ENCODE measurements at places on chromosomes 1 and 21.

- no peaks in the 10 kb centered on the region for H3K27me3 ChIP-seq
- H3K27ac ChIP-seq, result peak overlapping the region; percentile 95
- H3K4me1 ChIP-seq, result peaks cover 42% of the 10 kb centered on the region
- peak overlapping the region; percentile 85 for H3K4me3 ChIP-seq
These were observed 2.0 kb downstream of the CSRP1 start for GRCh38 chr1:201504799-201505502.

DNA sequence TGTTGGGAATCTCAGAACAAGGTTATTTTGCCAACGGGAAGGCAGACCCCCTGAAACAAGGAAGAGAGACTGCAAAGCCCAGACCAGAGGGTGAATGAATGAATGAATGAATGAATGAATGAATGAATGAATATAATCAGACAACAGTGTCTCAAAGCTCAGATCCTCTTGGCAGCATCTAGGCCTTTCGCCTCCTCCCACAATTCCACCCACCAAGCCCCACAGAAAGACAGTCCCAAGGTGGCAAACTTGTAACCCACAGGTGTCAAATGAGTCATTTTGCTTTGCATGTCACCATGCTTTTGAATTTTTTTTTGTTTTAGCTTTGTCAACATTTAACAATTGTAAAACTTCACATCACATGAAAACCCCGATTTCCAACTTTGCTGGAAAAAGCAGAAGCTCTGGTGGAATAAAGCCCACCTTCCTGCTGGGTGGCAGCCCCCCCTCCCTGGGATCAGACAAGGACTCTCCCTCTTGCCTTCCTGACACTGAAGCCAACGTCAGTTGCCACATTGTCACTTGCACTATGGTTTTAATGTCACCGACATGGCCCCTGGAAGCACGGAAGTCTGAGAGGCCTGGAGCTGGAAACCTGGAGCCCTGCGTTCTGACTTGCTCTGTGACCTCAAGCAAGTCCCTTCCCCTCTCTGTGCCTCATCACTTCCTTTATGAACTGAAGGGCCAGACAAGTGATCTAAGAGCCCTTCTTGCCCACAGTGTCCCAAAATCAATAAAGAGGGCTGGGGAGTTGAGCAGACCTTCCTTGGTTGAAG is 134.6 kb upstream of the RUNX3 start:
- no peak for DNase-seq
- no peaks in the 10 kb centered on the region for H3K36me3 ChIP-seq
- H3K27ac ChIP-seq, result no peak overlapping the region

DNA sequence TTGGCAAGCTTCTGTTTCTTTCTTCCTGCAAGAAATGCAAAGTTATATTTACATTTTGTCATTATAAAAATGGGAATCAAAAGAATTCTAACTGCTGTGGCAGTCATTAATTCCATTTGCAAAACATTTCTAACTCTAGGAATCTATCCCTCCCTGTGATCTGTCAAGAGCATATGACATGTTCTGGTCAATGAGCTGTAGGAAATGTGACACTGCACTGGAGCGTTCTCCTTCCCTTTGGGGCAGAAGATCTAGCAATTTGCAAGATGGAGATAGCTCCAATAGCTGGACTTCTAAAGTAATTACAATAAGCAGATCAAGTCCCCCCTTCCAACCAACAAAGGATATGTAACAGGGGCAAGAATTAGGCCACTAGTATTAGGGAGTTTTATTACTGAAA is 6.3 kb downstream of the TOMM20 start:
- H3K27me3 ChIP-seq, result no peaks in the 10 kb centered on the region
- DNase-seq, result no peak
- no peak overlapping the region for H3K4me3 ChIP-seq
- H3K27ac ChIP-seq, result no peak overlapping the region

- no peak for DNase-seq
- no peak overlapping the region for H3K27ac ChIP-seq
- no peaks in the 10 kb centered on the region for H3K4me1 ChIP-seq
- H3K27me3 ChIP-seq, result peaks cover 32% of the 10 kb centered on the region
These were observed 19.1 kb upstream of the HDAC1 start for GRCh38 chr1:32272557-32273390.

- no peaks in the 10 kb centered on the region for H3K36me3 ChIP-seq
- H3K27me3 ChIP-seq, result peaks cover 7% of the 10 kb centered on the region
- no peak overlapping the region for H3K27ac ChIP-seq
These were observed 1.6 kb downstream of the PCAT6 start for GRCh38 chr1:202812176-202813026.

GRCh38 chr1:153985341-153985912 is 712 bp downstream of the RAB13 start:
- peak overlapping the region; percentile 68 for H3K27ac ChIP-seq
- H3K4me1 ChIP-seq, result peaks cover 3% of the 10 kb centered on the region
- no peaks in the 10 kb centered on the region for H3K27me3 ChIP-seq
- peak overlapping the region; percentile 54 for H3K4me3 ChIP-seq

DNA sequence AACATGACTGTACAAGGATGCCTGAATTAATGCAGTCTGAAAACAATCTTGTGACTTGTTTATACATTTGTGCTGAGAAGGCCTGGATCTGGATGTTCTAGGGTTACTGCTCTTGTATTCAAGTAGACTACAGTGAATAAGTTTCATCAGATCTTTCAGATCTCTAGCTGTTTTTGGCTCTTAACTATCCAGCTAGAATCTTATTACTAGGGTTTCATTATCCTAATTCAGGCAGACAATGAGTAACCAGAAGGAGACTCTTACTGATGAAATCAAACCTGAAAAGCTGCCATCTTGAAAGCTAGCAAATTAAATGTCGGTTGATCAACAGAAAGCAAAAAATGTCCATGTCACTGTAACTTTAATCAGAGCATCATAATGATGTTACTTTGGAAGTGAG is 112.5 kb upstream of the KCNK2 start:
- no peaks in the 10 kb centered on the region for H3K27me3 ChIP-seq
- peaks cover 2% of the 10 kb centered on the region for H3K4me1 ChIP-seq
- no peak overlapping the region for H3K27ac ChIP-seq
- no peak for DNase-seq
- no peaks in the 10 kb centered on the region for H3K36me3 ChIP-seq

DNA sequence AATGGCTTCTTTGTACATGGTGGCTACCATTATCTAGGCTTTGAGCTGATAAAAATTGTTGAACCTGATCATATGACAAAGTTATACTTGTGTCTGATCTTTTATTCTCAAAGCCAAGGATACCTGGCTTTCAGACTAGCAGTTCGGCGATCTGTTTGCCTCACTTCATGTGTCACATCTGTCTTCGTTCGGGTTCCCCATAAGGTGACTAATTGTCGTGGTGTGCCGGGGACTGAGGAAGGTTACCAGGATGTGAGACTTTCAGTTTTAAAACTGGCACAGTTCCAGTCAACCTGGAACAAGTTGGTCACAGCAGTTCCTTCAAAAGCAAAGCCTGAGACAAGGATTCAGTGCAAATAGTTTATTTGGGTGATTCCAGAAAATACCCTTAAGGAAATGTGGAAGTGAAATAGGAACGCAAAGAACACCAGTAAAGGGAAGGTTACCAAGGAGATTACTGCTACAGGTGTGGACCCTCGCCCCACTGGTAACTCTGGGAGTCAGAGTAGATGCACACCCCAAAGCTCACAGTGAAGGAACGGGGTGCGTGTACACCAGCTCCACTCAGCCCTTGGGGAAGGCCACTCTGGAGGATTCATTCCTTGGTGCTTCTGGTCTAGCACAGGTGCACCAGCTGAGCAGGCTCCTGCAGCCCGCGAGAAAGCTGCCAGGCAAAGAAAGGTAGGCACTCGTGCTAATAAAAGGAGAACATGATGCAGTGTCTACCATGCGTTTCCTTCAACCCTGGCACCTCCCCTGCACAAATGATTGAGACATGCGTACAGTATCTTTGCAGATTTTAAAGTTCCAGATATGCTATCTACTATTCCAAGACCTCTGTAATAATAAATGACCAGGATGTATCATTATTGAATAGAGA is 69.0 kb downstream of the VWA5B1 start:
- H3K4me1 ChIP-seq, result peaks cover 13% of the 10 kb centered on the region
- H3K4me3 ChIP-seq, result no peak overlapping the region
- H3K36me3 ChIP-seq, result no peaks in the 10 kb centered on the region
- no peak overlapping the region for H3K27ac ChIP-seq

GRCh38 chr1:53959664-53960250 is 13.6 kb downstream of the LRRC42 start:
- H3K27me3 ChIP-seq, result no peaks in the 10 kb centered on the region
- no peak overlapping the region for H3K4me3 ChIP-seq
- H3K36me3 ChIP-seq, result peaks cover 13% of the 10 kb centered on the region
- peaks cover 7% of the 10 kb centered on the region for H3K4me1 ChIP-seq
- no peak for DNase-seq

- no peaks in the 10 kb centered on the region for H3K4me1 ChIP-seq
- H3K4me3 ChIP-seq, result no peak overlapping the region
- H3K36me3 ChIP-seq, result no peaks in the 10 kb centered on the region
- no peak for DNase-seq
- H3K27me3 ChIP-seq, result peaks cover 3% of the 10 kb centered on the region
- H3K27ac ChIP-seq, result no peak overlapping the region
These were observed 48.2 kb downstream of the DDX20 start for GRCh38 chr1:111803951-111804350.

DNA sequence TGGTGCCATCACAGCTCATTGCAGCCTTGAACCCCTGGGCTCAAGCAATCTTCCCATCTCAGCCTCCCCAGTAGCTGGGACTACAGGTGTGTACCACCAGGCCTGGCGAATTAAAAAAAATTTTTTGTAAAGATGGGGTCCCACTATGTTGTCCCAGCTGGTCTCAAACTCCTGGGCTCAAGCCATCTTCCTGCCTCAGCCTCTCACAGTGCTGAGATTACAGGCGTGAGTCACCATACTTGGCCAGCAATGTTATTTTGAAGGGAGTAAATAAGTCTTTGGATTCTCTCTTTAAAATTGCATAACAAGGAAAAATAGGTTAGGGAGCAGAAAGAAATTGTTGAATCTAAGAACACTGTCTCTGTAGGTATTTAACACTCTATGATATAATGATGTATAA is 111.3 kb downstream of the RPS6KC1 start:
- peak; percentile 59 for DNase-seq
- no peaks in the 10 kb centered on the region for H3K27me3 ChIP-seq
- H3K4me1 ChIP-seq, result no peaks in the 10 kb centered on the region
- no peak overlapping the region for H3K27ac ChIP-seq
- H3K4me3 ChIP-seq, result no peak overlapping the region
- H3K36me3 ChIP-seq, result no peaks in the 10 kb centered on the region

DNA sequence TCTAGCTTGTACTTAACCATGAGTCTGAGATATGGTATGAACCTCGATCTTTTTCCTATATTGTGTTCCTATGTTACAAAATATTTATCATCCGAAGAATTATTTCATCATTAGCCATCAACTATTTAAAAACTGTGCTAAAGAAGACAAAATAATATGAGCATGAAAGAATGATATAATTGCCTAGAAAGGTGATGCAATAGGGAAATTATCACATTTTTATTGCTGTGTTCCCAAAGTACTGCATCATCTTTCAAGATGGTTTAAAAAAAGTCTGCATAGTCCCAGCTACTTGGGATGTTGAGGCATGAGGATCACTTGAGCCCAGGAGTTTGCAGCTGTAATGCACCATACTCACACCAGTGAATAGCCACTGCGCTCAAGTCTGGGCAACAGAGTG is 126.7 kb downstream of the APP start:
- no peak for DNase-seq
- H3K27me3 ChIP-seq, result no peaks in the 10 kb centered on the region
- no peaks in the 10 kb centered on the region for H3K4me1 ChIP-seq
- no peak overlapping the region for H3K27ac ChIP-seq
- H3K36me3 ChIP-seq, result peaks cover 2% of the 10 kb centered on the region

DNA sequence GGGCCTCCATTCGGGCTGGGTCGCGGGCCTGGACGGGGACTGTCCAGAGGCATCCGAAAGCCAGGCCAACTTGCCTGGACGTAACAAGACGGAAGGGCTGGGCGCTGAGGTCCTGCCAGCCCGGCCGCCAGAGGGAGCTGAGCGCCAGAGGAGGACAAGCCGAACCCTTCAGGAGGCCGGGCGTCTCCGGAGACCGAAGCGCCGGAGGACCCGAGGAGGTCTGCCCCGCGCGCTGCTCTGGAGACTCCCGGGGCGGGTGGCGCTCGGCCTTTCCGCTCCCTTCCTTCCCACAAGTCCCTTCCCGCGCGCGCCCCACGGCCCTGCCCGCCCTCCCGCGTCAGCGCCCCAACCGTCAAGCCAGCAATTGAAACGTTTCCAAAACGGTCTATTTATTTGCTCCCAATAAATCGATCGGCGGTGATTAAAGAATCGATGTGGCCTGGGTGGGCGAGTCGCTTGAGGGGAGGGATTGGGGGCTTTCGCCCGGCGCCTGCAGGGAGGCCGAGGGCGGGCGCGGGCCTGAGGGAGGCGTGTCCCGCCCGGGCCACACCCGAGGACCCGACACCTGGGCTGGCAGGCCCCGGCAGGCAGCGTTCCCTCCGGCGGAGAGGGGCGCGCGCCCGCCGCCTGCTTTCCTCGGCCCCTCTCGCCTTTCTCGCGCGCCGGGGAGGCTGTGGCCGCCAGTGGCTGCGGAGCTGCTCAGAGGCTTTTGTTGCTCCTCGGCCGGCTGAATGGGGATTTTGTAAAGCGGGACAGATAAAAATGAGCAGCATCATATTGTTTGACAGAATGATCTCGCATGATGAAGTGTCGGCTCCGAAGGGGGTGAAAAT is 5.2 kb upstream of the FOXD3 start:
- H3K4me3 ChIP-seq, result no peak overlapping the region
- H3K4me1 ChIP-seq, result no peaks in the 10 kb centered on the region
- no peak overlapping the region for H3K27ac ChIP-seq
- peak; percentile 27 for DNase-seq
- H3K36me3 ChIP-seq, result no peaks in the 10 kb centered on the region
- H3K27me3 ChIP-seq, result peaks cover 61% of the 10 kb centered on the region

- no peaks in the 10 kb centered on the region for H3K4me1 ChIP-seq
- peak; percentile 76 for DNase-seq
- no peak overlapping the region for H3K4me3 ChIP-seq
These were observed 143.2 kb downstream of the KCTD3 start for GRCh38 chr1:215710036-215710898.

GRCh38 chr21:42624936-42625335 is 28.5 kb upstream of the PDE9A start:
- H3K27ac ChIP-seq, result no peak overlapping the region
- no peak overlapping the region for H3K4me3 ChIP-seq
- peaks cover 3% of the 10 kb centered on the region for H3K27me3 ChIP-seq
- no peaks in the 10 kb centered on the region for H3K4me1 ChIP-seq

DNA sequence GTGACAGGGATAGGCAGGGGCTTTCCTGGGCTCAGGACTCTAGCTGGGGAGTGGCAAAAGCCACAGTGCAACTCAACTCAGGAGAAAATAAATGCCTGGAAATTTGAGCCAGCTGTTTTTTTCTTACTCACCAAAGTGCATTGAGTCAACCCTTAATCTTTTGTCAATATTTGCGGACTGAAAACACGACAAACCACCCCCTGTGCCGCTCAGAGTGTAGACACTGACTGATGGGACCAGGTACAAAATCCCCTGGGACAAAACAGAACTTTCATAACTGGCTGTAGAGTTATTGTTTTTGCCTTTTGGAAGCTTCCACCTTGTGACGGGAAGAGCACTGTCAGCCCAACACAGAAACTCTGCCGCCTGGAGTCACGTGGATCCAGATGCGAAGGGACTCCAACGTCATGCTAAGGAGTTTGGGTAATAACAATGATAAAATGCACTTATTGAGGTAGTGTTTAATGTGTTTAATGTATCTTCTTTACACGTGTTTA is 164.6 kb downstream of the PLPP3 start:
- no peak for DNase-seq
- H3K27ac ChIP-seq, result no peak overlapping the region
- H3K4me1 ChIP-seq, result no peaks in the 10 kb centered on the region
- no peak overlapping the region for H3K4me3 ChIP-seq

GRCh38 chr1:99240621-99241020 is 23.7 kb upstream of the PLPPR4 start:
- H3K36me3 ChIP-seq, result no peaks in the 10 kb centered on the region
- H3K4me3 ChIP-seq, result no peak overlapping the region

All from fibroblast of lung (primary cell).